ENCODE measurements at places on chromosomes 6 and 20.
A peak's percentile ranks its signal among the peaks of the same experiment; 100 is the strongest.

DNA sequence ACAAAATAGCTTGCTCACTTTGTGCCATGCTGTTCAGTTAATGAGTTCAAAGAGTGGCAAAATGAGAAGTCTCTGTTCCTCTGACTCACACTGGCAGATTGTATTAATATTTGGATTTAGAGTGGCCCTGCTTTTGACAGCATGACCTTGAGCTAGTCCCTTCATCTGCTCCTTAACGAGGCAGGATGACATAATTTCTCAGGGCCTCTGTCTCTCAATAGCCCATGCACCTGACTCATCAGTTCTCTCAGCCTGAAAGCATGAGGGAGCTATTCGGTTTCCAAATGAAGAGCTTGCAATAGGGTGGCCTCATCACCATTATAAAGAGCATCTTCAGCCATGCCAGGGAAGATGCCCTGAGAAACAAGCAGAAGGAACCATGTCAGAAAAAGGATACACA, 38.2 kb downstream of the CAP2 start:
- no peak for DNase-seq

DNA sequence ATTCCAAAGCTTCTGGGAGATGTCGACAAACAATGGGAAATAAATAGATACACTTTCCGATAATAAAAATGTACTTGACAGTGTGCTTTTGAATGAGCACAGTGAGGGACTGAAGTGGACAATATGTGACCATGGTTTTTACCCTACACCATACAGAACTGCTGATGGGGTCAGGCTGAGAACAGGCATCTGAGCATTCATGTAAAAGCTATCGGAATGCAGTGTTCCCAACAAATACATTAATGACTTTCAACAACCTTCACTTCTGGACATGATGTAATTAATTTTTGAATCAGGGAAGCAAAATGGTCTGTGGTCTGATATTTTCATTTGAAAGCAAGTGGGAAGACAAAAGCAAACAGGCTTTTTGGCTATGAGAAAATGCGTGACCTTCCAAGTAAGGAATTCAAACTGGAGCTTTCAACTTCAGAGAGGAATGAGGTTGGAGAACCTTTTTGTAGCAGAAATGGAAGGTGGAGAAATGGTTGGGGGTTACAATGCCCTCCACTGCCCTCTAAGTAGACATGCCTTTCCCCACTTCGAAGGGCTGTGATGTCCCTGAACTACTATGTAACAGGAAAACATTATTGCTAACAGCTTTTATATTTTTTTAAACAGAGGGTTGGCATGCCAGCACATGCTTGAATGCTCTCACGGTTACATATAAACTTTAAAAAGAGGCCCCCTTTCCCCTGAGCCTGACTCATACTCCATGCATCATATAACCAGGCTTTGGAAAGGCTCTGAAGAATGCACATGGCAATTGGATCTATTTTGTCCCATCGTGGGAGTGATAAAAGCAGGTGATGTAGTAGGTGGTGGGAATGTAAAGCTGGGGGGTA, 203.5 kb upstream of the CITED2 start:
- no peak for DNase-seq

DNA sequence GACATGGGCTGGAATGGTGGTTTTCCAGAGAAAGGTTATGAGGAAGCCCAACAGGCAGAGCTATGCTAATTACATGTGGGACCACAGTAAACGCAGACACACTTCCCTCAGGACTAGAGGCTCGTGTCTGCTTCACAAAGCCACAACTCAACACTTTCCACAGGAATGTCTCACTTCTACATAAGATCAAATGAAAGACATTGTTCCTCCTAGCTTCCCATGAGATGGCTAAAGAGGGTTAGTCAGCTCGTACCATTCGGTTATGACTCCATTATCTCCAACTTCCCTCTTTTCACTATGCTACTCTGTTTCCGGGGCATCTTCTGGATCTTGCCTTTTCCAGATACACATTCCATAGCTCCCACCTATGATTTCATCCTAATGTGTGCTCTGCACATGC, 29.1 kb upstream of the ZC3H12D start:
- no peak for DNase-seq

- no peak for DNase-seq
These were observed 5.5 kb upstream of the DLL1 start for GRCh38 chr6:170296423-170296745.

DNA sequence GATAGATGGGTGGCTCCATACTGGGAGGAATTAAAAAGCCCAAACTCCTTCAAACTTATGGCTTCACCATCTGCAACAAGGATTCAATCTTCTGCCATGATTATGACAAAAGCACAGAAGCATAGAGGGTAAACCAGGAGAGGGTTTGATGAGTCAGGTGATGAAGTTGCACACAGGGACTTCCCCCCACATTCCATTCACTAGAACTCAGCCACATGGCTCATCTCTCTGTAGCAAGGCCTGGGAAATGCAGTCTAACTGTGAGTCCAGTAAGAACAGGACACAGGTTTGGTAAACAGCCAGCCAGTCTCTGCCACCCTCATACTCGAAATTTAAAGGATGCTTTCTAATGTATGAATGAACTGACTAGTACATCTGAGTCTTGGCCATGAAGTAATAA, 142.9 kb downstream of the HIVEP2 start:
- DNase-seq = peak; percentile 62

- DNase-seq = no peak
These were observed 17.4 kb downstream of the COL20A1 start for GRCh38 chr20:63310265-63310991.

- no peak for DNase-seq
These were observed 11.5 kb upstream of the KATNA1 start for GRCh38 chr6:149660028-149660427.

- no peak for DNase-seq
These were observed 433.2 kb downstream of the CD83 start for GRCh38 chr6:14550822-14551221.

GRCh38 chr6:119355157-119355556, 5.6 kb upstream of the MAN1A1 start:
- no peak for DNase-seq

GRCh38 chr6:146944809-146945208, 259.4 kb upstream of the STXBP5 start:
- no peak for DNase-seq

- DNase-seq = no peak
These were observed 260.6 kb upstream of the TAB2 start for GRCh38 chr6:149056777-149057463.

DNA sequence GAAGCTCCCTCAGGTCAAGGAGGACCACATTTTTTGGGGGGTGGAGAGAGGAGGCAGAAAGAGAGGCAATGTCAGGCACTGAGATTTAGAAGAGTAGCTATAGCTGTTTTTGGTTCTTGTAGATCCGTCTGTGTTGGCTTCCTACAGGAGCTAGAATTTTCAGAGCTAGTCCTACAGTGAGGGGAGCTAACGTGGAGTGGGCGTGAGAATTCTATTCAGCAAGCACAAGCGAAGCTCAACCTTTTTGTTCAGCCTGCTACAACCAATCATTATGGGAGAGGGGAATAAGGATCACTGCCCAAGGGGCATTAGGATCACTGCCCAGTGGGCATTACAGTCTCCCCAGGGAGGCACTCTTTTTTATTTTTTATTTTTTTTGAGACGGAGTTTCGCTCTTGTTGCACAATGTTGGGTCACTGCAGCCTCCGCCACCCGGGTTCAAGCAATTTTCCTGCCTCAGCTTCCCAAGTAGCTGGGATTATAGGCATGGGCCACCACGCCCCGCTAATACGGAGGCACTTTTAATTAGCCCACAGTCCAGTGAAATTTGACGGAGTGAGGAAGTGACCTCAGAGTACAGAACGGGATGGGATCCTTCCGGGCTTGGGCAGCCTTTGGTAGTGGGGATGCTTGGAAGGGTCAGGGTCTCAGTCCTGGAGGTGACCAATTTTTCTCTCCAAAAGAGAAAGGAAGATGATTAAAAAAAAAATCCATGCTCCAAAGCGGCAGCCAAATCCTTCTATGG, 1.1 kb upstream of the PANK2 start:
- DNase-seq = no peak

DNA sequence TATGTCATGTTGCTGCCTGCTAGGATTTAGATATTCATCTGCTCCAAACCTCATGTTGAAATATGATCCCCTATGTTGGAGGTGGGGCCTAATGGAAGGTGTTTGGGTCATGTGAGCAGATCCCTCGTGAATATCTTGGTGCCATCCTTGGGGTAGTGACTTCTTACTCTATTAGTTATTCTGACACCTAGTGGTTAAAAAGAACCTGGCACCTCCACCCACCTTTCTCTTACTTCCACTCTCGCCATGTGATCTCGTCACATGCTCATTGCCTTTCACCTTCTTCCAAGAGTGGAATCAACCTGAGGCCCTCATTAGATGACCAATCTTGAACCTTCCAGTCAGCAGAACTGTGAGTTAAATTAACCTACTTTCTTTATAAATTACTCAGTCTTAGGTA, 549.4 kb upstream of the SYNCRIP start:
- DNase-seq = no peak

- DNase-seq = no peak
These were observed 135.4 kb downstream of the ZMYND8 start for GRCh38 chr20:47221036-47221625.

DNA sequence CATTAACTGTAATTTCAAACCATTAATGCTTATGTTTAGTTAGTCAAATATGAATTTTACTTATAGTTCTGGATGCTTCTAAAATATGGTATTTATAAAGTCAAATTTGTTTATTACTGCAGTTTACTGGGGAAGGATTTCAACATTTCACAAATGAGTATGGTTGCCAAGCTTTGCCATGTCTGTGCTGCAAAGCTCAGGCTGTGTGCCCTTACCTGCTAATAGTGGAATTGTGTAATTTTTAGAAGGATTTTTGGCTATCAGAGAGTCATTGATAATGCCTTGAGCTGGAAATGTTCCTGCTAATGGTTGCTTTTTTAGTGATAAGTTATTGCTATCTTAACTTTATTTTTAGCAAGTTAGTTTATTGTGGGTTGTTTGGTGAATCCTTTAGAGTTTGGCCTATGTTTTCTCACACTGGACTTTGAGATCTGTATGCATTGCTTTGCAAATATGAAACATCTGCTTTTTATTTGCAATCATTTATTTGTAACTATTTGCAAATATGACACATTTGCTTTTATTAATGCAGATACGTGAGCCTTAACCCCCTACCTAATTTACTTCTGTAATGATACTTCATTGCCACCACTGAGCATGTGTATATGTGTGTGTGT, 105.8 kb downstream of the CD109 start:
- no peak for DNase-seq

- no peak for DNase-seq
These were observed 35.9 kb upstream of the MYLIP start for GRCh38 chr6:16092990-16093389.

DNA sequence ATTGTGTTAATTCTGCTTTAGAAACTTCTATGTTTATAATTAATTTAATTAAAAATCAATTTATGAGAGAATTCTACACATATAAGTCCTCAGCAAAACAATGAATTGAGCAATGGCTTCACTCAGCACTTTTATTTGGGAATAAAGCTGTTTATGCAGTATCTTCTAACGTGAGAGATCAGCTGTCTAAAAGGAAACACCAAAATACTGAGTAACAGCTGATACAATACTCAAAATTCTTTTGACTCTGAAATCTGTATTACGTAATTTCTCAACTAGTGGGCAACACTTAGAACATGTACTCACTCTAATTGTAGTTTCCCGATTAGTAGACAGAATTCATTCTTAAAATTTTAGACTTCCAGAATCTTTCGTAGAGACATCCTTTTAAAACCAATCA, 49.8 kb downstream of the MAP3K7 start:
- DNase-seq = no peak

GRCh38 chr6:23561732-23562131, 564.3 kb upstream of the NRSN1 start:
- no peak for DNase-seq

GRCh38 chr6:76770281-76770680, 693.0 kb downstream of the HTR1B start:
- no peak for DNase-seq

- no peak for DNase-seq
These were observed 54.3 kb downstream of the MYLIP start for GRCh38 chr6:16183187-16183664.

Data from activated CD4-positive, alpha-beta T cell treated with anti-CD3 and anti-CD28 coated beads, Interleukin-2, amount 50 U/mL, for 24 hours (primary cell).